ENCODE measurements at places on chromosomes 12 and 14.

GRCh38 chr14:39857376-39858055 is 425.3 kb upstream of the FBXO33 start:
- no peak for DNase-seq

GRCh38 chr14:50985859-50986331 is 41.6 kb upstream of the PYGL start:
- DNase-seq, result no peak

DNA sequence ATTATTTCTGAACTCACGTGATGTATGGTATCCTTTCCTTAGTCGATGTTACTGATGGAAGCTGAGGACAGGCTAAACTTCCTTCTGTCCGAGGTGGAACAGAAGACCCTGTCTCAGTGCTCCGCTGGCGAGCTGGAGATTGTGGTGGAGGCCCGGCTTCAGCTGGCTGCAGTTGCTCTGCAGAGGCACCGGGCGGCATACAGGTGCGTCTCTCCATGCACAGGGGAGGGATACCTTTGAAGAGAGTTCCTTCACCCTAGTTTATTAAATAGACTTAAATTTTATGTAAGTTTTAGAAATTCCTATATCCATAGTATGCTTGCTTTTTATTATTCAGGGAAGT is 186.7 kb upstream of the NEDD1 start:
- peak; percentile 19 for DNase-seq

GRCh38 chr14:77622366-77622961 is 6.0 kb upstream of the SPTLC2 start:
- DNase-seq, result no peak

All from stimulated activated CD4-positive, alpha-beta T cell treated with anti-CD3 and anti-CD28 coated beads, Interleukin-4, amount 100 ng/mL, for 48 hours (primary cell).